ENCODE measurements at places on chromosomes 3 and 15.

- DNase-seq: no peak
Measured at GRCh38 chr3:150797155-150797554, 34.2 kb upstream of the SIAH2 start.

DNA sequence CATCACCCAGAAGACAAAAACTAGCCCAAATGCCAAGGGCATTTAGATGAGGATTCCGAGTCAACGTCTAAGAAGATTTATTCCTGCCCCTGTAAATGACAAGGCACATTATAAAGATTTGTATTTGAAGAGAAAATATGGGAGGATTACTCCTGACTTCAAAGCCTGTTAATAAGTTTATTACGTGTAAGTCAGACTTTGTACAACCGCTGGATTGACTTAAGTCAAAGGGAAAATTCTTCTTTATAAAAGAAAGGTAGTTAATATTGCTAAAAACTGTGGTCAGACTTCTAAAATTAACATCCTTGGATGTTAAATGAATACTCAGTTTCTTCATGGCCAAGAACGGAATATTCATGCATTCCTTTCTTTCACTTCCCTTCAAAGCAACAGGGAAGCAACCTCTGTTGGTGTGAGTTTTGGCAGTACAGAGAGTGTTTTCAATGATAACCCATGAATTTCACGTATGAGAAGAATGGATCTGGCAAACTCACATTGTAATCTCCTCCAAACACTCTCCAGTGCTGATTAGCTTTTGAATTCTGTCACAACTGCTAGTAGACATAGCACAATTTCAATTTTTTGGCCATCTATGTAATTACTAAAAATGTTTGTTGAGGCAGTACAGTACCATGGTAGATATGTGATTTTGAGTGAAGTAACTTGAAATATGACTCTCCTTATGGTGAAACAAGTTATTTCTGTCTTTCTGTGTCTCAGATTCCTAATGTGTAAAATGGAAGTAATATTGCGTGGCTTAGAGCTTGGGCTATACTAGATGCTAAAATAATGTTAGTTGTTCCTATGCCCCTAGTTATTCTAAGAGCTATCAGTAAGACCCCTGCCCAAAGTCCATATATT, 62.0 kb downstream of the PLD1 start:
- DNase-seq: no peak

DNA sequence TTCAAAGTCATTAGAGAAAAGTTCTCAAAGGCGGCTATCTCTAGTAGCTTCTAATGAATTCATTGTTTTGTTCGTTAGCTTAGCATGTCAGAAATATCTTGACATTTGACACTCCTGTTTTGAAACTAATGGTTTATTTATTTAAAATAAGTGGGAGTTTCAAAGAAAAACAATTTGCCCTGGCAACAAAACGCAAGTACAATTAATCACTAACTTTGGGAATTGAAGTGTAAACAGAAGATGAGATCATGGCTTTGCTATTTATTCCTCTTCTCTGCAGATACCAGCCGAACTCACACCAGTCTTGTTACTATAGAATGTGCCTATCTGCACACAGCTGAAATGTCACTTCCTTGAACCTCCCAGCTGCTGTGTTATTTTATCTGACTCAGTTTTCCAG, 27.5 kb downstream of the MASP1 start:
- DNase-seq: peak; percentile 9

DNA sequence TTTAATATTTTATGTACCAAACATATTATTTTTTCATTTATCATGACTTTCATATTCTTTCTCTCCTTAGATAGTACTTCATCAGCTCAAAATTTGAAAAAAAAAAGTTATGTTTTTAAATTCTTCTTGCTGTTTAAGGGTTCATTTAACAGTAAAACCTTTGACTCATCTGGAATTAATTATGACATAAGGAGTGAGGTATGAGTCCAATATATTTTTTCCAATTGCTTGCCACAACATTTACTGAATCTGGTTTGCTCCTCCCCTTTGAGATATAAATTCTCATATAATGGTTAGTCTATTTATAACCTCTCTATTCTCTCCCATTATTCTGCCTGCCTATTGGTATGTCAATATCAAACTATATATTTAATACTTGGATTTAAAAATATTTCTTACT, 387.8 kb downstream of the TUSC7 start:
- no peak for DNase-seq

- no peak for DNase-seq
Measured at GRCh38 chr3:137163241-137163871, 205.6 kb downstream of the IL20RB start.

GRCh38 chr3:186464424-186465093, 79.6 kb downstream of the CRYGS start:
- DNase-seq: no peak

DNA sequence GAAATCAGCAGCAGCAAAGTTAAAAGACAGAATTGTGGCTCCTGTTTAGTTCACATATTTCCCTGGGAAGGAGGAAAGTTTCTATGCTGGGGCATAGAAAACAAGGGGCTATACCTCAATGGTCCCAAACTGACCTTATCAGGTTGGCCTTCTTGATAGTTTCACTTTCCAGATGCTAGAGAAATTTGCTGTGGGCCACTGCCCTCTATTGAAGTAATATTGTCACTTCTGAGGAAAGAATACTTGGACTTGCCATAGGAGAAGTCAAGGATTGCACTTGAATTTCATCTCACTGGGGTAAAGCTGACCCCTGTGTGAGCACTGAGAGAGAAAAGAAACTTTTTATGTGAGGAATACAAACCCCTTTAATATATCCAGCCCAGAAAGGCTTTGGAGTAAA, 49.3 kb upstream of the XCR1 start:
- no peak for DNase-seq

GRCh38 chr3:69020424-69020823, 6.9 kb upstream of the EOGT start:
- DNase-seq: no peak

DNA sequence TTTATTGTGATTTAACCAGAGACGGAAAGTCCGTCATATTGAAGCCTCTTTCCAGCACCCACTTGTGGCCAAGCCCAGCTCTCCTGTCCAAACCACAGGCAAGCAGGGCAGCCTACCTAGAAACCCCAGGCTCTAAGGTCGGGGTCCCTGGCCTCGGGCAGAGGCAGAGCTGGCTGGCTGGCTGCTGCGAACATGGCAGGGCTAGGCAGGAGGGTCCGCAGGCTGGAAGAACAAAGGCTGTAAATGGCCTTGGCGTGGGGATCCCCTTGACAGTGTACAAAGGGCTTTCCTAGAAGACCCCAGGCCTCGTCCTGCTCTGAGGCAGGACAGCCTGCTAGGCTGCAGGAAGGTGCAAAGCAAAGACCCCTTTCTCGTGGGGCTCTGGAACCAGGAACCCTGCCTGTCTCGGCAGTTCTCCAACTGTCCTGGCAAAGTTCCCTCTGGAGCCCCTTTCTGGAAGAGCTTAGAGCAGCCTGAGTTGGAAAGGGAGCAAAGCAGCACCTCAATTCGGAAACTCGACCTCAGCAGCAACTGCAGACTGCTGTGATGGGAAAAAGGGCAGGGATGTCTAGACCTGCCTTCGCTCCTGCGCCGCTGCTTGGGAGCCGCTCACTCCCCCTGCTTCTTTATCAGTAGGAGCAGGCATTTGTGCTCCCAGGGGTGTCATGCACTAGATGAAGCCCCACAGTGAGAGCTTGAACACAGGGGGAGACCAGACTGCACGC, 8.5 kb downstream of the CALML4 start:
- no peak for DNase-seq

DNA sequence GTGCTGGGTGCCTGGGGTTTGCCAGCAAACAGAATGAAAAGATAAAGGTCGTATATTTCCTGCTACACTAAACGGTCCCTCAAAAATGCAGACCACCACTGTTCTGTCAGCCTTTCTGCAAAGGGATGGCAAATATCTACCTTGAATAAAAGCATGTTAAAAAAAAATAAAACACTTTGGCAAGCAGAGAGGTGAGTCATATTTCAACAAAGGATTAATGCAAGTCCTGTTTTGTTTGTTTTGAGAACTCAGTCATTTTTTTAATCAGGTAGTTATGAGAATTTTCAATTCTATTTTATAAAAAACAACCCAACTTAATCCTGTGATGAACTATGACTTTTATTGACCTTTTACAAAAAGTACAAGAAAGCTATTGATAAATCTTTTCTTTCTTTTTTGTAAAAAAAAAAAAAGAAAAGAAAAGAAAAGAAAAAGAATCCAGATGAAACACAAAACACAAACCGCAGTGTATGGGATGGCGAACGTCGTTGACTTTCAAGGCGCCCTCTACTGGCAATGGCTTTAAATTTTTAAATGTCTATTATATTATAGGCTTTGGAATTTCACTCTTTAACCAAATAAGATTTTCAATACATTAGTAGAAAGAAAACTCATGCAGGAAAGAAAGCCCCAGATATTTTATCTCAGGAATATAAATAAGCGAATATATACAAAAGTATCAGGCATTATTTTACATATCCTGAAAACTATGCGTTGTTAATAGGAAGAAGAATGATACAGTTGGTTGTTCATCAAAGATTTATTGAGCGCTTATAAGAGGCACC, 87.8 kb downstream of the NCEH1 start:
- DNase-seq: peak; percentile 45

- DNase-seq: no peak
Measured at GRCh38 chr3:36989568-36989967, 3.4 kb downstream of the EPM2AIP1 start.

- DNase-seq: no peak
Measured at GRCh38 chr3:187352581-187353575, 15.3 kb upstream of the RTP4 start.

GRCh38 chr3:129118745-129119144, 2.9 kb downstream of the RAB43 start:
- DNase-seq: no peak
